ENCODE measurements at places on chromosomes 6 and 20.

DNA sequence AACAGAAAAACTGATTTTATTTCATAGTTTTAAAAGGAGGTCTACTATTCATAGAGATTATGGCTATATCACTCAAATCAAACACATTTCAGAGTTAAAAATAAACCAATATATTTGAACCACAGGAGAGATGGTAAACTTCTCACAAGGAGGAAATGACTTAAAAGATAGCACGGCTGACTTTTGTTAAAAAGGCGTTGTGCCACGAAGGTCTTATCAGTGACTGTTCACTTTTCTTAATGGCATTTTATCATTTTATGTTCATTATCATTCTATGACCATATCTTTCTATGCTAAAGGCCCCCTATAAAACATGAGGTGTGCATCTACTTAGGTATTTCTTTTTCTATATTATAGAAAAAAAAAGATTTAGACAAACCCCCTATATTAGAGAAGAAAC is 19.6 kb downstream of the ELOVL4 start:
- DNase-seq: no peak

GRCh38 chr6:1065986-1066385 is 245.9 kb upstream of the FOXQ1 start:
- no peak for DNase-seq

DNA sequence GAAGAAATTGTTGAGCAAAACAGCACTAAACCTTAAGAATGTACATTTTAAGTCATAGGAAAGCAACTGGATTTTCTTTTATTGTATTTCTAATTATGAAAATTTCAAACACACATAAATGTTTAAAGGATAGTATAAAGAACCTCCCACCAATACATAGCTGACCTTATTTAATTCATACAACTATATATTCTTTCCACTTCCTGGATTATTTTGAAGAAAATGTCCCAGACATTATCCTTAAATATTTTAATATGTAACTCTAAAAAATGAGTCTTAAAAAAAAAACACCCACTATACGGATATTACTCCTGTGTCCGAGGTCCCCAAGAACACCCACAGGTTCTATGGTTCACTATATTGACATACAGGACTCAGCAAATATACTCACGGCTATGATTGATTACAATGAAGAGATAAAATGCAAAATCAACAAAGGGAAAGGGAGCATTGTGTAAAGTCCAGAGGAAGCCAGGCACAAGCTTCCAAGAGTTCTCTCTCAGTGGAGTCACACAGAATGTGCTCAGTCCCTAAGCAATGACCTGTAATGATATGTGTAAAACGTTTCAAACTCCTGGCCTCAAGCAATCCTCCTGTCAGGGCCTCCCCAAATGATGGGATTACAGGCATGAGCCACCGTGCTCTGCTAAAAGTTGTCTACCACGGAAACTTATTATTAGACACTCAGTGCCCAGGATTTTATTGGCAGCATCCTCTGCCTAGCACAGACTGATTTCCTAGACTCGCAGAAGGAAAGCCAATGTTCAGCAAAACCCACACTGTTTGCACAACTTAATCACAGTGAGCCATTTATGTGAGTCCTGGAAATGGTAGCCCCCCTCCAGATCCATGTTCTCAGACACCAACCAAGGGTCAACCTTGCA is 23.2 kb downstream of the GLYATL3 start:
- DNase-seq: no peak

DNA sequence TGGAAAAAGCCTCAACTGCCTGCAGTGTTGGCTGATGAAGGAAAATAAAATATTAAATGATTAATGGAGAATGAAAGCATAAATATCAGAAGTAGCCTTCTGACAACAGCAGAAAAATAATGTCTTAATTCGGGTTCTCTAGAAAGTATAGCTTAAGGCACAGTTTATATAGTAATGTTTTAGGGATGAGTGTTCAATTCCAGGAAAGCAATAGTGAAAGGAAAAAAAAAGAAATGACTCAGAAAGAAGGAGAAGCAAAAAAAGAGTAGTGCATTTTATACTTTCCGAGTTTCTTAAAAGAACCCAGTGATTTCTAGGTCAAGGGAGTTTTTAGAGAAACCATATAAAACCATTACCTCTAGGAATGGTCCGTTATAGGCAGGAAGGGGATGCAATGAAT is 137.3 kb downstream of the HTR1B start:
- DNase-seq: no peak

DNA sequence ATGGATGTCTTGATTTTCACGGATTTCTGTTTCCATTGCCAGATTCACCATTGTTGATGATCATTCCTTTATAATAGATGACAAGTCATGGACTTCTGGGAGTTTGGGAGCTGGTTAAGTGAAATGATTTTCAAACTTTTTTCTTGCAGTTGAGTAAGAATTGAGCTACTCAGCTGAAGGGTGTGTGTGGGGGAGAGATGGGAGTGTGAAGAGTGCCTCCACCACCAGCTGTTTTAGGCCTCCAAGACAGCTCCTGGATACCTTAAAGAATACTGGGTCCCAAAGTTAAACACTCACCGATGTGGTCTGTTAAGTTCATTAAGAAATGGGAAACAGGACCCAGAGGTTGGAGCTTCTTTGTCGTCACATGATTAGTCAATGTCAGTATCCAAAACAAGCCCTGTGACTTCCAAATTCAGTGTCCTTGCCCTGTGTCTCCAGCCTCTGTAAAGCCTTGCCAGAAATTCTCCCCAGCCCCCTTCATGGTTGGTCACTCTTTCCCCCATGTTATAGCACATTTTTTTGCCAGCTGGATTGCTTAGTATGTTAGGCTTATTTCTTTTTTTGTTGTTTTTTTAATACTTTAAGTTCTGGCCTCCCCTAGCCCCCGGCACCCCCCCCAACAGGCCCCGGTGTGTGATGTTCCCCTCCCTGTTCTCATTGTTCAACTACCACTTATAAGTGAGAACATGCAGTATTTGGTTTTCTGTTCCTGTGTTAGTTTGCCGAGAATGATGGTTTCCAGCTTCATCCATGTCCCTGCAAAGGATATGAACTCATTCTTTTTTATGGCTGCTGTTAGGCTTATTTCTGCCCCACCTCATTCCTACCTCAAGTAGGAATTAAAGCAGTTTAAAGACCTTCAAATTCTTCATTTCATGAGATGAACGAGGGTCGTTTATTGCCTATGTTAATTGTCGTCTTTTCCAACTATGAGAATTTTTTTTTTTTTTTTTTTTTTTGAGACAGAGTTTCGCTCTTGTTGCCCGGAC is 26.9 kb downstream of the BICRAL start:
- no peak for DNase-seq

DNA sequence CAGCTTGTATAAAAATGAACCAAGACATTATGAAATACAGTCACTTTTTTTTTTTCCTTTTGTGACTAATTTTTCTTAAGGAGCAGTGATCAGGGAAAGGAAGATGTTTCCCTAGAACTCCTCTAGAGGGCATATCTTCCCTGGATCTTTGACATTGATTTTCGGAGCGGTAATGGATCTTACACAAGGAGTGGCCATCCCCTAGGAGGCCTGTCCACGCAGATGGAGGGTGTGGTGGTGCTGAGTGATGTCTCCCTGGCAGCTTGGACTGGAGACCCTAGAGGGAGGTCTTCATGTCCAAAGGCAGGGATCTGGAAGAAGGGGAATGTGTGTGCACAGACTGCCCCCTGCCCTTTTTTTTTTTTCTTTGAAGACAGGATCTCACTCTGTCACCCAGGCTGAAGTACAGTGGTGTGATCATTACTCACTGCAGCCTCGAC is 7.0 kb upstream of the KIFC1 start:
- no peak for DNase-seq

DNA sequence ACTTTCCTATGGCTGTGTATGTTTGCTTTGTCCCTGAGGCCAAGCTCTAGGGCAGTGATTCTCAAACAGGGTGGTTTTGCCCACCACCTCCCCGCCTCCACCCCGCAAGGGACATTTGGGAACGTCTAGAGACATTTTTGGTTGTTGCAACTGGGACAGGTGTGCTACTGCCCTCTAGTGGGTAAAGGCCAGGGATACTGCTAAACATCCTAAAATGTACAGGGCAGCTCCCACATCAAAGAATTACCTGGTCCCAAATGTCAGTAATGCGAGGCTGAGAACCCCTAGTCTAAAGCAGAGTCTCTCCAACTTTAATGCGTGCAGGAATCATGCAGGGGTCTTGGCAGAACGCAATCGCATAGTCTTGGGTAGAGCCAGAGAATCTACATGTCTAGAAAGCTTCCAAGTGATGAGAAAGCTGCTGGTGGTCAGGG is 5.1 kb downstream of the KCNS1 start:
- DNase-seq: peak; percentile 42

- no peak for DNase-seq
These were observed 171.3 kb downstream of the SLC16A10 start for GRCh38 chr6:111258615-111259088.

GRCh38 chr20:24420567-24420966 is 48.9 kb upstream of the SYNDIG1 start:
- no peak for DNase-seq

DNA sequence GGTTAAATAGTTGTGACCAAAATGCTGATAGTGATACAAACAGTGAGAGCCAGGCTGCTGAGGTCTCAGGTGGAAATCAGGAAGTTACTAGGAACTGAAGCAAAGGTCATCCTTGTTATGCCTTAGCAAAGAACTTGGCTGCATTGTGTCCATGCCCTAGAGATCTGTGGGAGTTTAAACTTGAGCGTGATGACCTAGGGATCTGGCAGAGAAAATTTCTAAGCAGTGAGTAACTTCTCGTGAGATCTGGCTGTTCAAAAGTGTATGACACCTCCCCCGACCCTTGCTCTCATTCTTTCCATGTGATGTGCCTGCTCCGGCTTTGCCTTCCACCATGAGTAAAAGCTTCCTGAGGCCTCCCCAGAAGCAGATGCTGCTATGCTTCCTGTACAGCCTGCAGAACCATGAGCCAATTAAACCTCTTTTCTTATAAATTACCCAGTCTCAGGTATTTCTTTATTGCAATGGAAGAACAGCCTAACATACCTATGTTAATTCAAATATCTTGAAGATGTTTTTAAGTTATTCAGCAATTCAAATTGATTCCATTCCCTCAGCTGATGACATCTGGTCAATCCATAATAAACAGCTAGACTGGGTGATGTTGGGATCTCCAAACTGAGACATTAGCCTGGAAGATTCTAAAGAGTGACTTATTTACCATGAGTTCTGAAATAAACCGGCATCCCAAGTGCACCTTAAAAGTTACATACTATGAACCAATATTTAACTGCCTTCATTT is 33.8 kb downstream of the KIF16B start:
- no peak for DNase-seq

GRCh38 chr6:139868576-139868975 is 494.1 kb upstream of the CITED2 start:
- DNase-seq: no peak

- DNase-seq: no peak
These were observed 243.6 kb downstream of the KCNQ5 start for GRCh38 chr6:72865467-72865866.
